ENCODE measurements at places on chromosomes 2 and 18.

DNA sequence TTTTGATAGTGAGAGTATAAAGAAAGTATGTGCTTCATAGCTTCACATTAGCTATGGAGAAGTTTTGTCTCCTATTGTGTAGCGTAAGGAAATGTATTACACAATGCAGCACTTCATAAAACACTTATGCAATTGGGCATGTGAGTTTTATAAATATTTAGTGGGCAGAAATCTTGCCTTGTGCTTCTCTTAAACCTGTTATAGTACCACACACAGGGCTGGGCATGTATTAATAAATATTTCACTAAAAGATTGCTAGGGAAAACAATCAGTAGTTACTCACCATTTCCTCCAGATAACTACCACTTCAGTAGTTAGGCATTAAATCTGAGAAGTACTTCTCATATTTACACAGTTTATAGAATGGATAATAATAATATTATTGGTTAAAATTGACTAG is 1080.8 kb upstream of the PIK3C3 start:
- no peak for DNase-seq

DNA sequence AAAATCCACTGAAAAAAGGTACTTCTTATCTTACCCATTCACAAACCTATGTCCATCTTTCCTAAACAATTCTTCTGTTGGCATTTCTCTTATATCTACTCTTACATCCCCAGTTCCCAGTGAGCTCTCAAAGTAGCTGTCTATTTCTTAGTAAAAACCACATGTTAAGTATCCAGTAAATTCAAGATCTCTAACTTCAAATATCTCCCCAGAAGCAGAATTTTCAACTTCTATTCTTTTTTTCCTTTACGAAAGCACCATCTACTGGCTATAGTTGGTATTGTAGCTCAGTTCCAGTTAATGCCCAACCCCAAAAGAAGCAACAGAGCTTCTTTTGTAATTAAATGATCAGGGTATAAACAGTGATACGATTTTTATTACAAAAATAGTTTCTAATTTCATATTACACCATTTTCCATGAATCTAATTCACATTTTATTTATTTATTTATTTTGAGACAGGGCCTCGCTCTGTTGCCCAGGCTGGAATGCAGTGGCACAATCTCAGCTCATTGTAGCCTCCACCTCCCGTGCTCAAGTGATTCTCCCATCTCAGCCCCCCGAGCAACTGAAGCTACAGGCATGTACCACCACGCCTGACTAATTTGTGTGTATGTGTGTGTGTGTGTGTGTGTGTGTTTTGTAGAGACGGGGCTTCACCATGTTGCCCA is 28.5 kb downstream of the HRH4 start:
- DNase-seq = no peak

DNA sequence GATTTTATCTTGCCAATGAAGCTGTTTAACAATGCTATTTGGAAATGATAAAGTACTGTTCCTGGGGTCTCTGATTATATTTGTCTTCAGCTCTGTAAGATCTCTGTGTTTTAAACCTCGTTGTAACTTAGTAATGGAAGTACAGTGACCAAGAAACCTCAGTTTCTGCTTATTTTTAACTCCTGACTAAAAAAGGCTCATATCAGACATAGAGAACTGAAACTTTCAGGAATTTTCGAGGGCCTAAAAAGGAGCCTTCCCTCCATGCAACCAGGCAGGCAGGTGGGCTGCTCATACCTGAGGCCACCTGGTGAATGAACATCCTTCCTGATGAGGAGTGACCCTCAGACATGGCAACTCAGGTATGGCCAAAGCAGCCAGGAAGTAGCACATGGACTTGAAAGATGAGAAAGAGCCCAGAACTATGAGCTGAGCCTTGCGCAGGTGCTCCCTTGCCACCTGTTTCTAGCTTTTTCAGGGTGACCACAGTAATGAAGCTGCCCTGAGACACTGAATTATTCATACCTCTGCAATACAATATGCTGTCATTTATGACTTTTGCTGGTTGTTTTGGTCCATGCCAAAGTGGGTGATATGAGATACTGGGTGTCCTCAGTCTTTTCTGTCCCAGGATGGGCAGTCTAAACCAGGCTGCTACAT is 23.9 kb downstream of the MYO3B start:
- no peak for DNase-seq

DNA sequence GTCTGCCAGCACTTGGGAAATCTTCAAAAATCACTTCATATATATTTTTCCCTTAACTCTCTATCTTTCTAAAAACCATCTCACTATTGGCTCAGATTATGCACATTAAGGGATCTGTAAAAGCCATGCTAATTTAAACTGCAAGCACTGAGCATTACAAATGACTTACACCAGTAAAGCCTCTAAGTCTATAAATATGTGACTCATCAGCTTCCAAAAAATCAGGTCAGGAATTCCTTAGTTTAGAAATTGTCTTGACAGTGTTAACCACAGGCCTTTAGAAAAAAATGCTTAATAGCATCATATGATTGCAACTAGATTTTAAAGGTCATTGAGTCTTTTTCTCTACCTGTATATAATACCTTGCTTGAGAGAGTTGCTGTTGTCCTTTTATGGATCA is 1113.6 kb upstream of the PIK3C3 start:
- DNase-seq = no peak

DNA sequence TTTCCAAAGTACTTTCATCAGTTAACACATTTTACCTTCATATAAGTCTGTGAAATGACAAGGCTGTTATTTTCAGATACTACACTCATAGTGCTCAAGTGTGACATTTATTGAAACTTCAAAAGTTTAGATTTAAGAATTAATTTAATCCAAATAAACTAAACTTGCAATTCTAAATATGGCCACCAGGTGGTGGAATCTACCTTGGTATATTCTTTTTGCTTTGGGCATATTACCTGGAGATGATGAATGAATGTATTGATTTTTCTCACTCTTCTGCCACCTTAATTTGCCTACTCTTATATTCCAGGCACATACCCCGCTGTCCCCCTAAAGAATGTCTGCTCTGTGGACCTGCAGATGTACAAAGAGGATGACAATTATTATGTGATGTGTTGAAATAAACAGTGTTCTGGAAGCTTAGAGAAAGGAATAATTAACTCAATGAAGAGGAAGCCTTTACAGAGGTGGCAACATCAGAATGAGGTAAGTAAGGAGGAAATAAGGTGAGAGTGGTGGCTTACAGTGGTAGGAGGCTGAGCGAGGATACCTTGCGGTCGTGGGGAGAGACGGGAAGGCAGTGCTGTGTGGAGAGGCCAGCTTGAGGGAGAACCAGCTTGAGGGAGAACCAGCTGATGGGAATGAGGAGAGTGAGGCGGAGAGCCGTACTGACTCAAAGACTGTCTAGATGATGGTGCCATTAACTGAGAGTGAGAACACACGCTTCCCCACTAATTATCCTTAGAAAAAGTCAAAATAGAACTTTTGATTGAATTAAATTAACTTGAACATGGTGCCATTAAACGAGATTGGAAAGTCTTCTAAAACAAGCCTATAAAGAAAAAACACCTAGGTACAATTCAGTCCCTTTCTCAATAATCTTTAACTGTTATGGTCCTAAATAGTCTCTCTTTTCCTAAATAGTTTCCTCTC is 179.5 kb downstream of the CELF4 start:
- DNase-seq = no peak

DNA sequence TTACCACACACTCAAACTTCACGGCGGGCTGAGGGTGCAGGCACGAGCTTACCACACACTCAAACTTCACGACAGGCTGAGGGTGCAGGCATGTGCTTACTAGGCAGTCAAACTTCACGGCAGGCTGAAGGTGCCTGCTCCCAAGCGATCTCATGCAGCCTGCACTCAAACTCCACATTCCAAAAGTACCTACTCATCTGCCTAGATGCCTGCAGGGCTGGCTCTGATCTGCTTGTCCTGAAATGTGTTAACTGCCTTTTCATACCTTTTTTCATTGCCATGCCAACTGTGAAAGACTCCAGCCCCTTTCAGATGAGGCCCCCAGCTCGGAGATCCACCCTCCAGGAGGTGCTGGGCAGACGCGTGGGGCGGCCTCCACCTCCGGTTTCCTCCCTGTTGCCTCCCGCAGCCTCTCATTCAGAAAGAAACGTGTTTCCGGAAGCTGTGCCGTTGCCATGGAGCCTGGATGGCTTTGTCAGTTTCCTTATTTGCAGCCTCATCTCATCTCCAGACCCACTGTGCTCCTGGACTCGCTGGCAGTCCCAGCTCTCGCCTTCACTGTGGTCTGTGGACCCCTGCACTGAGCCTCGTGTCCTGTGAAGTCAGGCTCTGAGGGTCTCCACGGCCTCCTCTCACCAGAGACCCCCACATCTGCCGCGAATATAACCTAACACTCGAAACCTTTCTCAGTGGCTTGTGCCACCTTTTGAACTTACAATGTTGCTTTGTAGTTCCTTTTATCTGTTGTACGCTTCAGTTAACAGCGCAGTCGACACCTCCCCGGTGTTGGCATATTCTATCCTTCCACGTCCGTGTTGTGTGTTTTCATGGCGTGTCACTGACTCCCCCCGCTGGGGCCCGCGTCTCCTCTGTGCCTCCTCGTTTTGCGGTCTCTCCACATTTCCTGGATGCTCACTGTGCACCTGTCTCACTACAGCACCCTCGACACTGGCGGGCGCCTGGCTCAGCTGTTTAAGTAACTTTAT is 106.1 kb upstream of the ALKAL2 start:
- DNase-seq = peak; percentile 39

- DNase-seq = no peak
Measured at GRCh38 chr18:6614952-6615351, 114.6 kb upstream of the ARHGAP28 start.

DNA sequence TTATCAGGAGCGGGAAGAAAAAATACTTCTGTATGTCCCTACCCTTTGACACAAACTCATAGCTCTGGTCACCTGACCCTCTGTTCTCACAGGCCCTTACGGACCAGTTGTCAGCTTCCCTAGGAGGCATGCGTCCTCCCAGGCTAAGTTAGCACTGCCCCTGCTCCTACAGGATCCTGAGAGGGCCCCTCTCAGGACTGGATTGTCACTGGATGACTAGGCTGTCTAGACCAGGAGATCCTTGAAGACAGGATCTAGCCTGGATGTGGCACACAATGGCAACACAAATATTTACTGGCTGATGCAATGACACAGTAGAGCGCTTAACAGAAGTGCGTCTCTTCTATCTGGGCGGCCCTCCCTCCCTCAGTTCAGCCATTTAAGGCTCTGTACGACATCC is 7.7 kb downstream of the FAM228A start:
- no peak for DNase-seq

DNA sequence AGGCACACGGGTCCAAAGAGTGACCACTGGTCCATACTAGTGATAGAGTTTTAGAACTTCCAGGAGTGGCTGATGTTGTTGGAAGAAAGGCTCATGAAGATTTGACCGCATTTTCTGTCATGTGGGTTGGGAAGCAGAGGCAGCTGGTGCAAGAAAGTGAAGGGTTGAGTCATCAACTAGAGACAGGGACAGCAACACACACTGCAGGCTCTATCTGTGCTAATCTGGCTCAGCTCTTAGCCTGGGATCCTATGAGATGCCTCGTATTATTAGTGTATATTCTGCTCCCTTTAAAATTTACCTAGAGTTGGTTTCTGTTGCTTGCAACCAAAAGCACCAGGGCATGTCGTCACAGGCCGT is 2.5 kb upstream of the SH3RF3 start:
- DNase-seq = no peak

DNA sequence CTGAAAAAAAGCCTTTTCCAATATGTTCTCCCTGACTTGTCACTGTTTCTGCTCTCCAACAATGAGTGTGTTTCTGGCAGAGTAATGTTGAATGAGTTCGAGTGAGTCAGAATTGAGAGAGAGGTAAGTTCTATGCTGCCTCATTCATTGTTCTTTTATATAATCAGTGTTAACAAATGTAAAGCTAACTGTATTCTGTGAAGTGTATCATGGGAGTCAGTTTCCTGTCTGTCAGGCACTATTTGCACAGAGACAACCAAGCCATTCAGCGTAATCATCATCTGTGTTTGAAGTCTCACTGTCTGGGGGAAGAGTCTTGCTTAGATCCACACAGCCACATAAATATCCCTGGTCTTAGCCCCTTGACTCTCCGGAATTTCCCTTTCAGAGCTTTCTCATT is 22.0 kb upstream of the UPP2 start:
- DNase-seq = no peak

- DNase-seq = no peak
Measured at GRCh38 chr2:99140056-99140859, 1.2 kb upstream of the C2orf15 start.

DNA sequence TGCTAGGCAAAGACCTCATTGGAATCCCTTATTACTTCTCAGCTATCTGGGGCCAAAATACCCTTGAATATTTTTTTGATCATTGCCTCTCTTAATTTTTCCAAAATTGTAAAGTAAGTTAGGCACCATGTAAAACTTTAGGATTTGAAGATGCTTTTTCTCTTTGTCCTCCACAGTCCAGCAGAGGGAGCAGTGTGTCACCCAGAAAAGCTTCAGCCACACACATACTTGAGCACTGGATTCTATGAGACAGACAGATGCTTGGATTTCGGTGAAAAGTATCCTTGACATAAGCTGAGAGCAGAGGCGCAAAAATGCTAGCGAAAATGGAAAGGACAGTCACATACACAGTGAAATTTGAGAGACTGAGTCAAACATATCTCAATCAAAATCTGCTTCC is 74.7 kb upstream of the KCNJ3 start:
- DNase-seq = no peak

DNA sequence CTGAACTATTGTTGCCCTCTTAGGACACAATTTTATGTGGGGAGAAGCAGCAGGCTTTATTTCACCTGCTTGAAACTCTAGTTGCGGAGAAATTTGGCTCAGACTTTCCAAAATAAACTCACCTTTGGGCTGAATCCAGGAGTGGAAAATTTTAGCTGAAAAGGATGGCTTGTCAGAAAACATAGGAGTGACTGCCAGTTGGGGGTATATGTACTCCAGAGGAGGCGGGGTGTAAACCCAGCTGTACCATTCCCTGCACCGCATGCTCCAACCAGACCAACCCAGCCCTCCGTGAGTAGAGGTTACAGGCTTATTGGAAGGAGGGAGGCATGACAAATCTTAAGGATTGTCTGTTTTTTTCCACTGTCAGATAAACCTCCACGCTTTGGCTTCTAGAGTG is 53.8 kb downstream of the PRKCE start:
- no peak for DNase-seq

GRCh38 chr2:1687254-1687653 is 57.1 kb downstream of the PXDN start:
- DNase-seq = no peak

- DNase-seq = no peak
Measured at GRCh38 chr2:157866666-157867642, 9.2 kb downstream of the ACVR1 start.

- DNase-seq = no peak
Measured at GRCh38 chr18:32328379-32328778, 138.5 kb downstream of the MEP1B start.

Data from T-helper 1 cell (primary cell).